ENCODE measurements at places on chromosomes 4 and X. TPM values are rescaled to one million over a fixed set of nuclear protein-coding genes. Genes with fewer than 3 reads are reported as not detected.

GRCh38 chrX:70826715-70827114 lies 81.8 kb downstream of the TEX11 start:
- peak; percentile 17 for DNase-seq

The DDX53 gene
- total RNA-seq, result not detected

- no peak for DNase-seq
Observed at GRCh38 chr4:106565727-106566126, 197.1 kb upstream of the GIMD1 start.

- DNase-seq, result peak; percentile 24
Observed at GRCh38 chr4:105666693-105667092, 41.8 kb downstream of the INTS12 start.

The CT47B1 gene
- total RNA-seq, result not detected

The RTL3 gene
- 1.4 TPM for total RNA-seq

GRCh38 chr4:20028645-20029044 lies 223.1 kb upstream of the SLIT2 start:
- peak; percentile 25 for DNase-seq

The RCHY1 gene
- 20.5 TPM for total RNA-seq

DNA sequence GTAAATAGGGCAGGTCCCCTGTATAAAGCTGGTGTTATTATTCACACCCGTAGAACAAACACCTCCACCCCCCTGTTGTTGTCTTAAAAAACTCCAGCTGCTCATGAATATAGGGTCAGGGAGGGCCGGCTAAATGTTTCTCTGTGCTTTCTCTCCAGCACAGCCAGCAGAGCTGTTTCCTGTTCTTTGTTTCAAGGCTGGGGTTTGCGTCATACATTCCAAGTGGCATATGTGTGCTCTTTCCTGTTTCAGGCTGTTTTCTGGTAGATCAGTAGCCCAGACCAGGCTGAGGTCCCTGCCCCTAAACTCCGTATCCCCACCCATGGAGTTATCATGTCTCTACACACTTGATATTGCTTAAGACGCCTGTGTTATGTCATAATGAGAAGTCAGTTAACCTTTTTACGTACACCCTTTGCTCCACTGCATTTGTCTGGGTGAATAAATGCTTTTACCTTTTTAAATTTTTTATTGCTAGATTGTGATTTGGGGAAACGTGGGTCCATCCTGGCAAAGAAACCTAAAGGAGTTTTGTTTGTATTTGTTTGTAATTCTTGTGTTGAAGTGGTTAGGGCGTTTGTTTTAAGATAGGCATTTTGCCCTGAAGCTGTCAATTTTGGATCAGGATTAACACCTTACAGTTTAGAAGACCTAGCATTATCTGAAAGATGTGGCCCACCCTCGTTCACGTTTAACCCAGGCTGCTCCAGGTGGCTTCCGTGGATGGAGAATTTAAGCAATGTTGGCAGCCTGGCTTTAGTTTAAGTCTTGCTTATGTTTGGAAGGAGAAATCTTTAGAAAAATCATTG lies 3.3 kb downstream of the KLF3 start:
- peak; percentile 91 for DNase-seq

The AFF2 gene
- 1.7 TPM for total RNA-seq

DNA sequence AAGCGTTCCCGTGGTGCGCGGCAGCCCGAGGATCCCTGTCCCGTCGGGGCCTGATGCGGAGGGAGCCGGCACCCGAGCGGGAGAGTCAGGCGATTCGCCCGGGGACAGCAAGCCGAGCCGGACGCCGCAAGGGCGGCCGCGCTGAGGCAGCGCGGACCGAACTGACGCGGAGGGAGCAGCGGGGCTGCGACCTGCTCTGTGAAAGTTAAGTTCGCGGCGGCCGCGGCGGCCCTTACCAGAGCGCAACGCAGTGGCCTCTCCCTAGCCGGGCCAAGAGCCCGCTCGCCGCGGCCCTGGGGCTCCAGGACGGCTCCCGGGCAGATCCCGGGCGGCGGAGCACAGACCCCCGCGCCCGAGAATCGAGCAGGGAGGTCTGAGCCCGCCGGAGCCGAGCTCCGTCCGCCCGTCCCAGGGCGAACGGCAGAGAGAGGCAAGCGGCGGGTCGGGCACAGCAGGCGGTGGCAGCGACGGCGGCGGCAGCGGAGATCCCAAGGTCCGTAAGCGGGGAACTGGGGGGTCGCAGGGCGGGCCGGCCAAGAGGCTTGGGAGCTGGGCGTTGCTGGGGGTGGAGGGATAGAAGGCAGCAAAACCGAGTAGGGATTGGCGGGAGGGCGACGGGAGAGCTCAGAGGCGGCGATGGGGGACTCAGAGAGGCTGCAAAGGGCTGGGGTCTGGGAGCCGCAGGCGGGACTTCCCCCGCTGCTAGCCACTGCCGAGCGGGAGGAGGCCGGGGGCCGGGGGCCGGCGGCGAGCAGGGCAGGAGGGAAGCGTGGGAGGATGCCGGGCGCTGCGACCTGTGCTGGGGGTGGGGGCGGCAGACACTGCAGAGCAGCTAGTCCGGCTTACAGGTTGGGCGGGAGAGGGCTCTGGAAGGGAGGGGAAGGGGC lies 1.0 kb downstream of the GPR50 start:
- DNase-seq, result no peak

DNA sequence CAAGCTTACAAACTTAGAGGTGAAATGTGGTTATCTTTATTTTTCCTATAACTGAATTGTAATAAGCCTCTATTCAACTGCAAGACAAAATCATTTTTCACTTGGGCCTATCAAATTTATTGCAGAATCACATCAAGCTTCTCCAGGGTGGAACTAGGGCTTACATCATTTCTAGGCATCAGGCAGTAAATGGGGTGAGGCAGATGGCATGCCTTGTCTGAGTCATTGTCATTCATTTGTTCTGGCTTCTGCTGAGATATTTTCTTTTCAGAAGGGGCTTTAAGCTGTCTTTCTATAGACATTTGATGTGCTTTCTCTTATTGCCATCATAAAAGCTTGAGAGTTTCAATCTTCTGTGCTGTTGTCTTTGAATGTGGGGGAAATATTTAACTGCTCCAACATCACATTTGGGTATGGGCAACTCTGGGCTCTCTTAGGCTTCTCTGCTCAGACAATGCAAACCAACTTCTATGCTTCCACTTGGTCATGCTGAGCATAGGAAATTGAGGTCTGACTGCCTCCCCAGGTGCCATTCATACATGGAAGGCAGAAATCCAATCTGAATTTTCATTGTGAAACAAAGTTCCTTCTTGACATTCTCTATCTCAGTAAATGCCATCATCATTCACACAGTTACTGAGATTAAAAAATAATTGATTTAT lies 225.8 kb upstream of the GIMD1 start:
- DNase-seq, result no peak

DNA sequence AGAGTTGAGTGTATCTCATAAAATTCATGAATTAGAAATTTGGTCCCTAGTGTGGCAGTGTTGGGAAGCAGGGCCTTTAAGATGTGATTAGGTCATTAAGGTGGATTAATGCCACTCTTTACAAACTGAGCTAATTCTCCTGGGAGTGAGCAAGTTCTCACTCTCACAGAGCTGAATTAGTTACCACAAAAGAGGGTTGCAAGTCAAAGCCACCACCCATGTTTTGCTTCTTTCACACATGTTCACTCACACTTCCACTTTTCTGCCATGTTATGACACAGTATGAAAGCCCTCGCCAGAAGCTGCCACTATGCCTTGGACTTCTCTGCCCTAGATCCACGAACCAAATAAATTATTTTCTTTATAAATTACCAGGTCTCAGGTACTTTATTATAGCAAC lies 332.1 kb downstream of the ARAP2 start:
- no peak for DNase-seq

DNA sequence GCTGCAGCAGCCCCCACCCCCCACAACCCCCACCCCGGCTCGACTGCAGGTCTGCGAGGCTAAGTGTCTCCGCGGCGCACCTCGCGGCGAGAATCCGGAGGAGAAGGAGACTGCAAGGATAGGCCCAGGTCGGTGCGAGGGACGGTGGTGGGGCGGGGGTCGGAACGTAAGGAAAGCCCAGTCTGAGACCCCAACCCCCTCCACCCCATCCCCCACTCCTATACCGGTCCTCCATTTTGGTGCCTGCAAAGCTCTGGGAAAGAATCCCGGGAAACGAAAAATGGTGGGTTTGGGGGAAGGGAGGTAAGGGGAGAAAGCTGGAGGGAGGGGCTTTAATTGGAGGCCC lies 614 bp downstream of the BEX3 start:
- DNase-seq, result peak; percentile 9

- DNase-seq, result no peak
Observed at GRCh38 chrX:125710403-125711062, 390.9 kb downstream of the TEX13C start.

GRCh38 chr4:59695355-59696053 lies 1504.6 kb upstream of the ADGRL3 start:
- no peak for DNase-seq

DNA sequence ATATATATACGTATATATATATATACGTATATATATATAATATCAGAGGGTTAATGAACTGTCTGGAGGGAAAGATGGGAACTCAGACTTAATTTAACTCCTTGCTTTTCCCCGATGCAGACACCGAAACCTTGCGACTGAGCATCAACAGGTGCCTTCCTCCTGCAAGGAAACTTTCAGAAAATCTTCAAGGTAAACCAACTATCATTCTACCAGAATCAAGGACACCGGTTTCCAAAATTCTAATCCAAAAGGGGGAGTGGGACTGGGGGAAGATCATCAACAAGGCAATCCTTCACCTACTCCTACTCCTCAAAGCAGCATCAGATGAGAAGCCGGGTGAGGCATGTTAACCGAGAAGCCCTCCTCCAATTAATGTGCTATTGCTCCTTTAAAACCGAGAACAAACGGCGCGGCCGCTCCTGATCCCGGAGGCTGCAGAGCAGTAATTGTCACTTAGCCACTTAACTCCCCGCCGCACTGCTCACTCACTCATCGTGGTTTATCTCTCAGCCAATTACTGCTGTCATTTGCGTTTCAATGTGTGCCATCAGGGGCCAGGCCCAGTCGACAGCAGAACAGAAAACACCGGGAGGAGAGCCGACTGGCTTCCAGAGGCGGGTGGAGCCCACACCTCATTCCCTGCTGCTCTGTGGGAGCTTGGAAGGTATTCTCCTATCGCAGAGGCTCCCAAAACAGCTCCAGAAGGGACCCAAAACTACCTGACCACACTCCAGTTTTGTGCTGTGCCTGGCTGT lies 61.7 kb downstream of the MAML3 start:
- DNase-seq, result peak; percentile 74

The CSN1S1 gene
- total RNA-seq, result not detected

- DNase-seq, result no peak
Observed at GRCh38 chr4:147793569-147794313, 61.9 kb downstream of the ARHGAP10 start.

DNA sequence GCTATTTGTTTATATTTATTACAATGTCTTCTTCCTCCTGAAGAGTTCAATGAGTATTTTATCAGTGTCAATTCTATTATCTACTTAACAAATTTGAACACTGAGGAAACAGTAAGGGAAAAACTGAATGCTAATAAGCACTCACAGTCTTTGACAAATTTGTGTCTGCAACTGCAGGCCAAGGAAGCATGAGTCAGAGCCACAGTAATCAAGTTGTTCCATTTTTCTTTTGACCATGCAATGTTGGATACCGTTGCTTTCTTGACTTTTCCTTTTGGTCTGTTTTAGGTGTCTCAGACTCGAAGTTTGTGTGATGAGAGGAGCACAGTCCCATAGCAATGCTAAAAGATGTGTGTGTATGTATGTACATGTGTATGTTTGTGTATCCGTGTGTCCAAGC lies 359.6 kb downstream of the IL1RAPL1 start:
- no peak for DNase-seq

GRCh38 chr4:173493041-173493440 lies 37.0 kb downstream of the HAND2 start:
- no peak for DNase-seq

DNA sequence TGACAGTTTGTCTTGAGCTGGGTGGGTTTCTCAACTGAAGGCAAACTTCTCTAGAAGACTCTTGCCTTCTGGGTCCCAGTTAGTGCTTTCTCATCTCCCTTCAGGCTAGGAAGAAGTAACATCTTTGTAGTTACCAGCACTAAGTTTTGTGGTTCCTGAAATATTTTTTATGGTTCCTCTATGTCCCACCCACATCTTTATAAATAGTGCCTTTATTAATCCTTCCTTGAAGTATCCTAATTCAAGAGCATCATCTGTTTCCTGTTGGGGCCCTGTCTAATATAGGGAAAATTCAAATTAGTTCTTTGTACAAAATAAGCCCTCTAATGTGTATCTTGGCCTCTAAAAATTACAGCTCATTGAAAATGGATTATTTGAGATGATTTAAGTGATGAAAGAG lies 147.4 kb upstream of the MAOA start:
- no peak for DNase-seq

DNA sequence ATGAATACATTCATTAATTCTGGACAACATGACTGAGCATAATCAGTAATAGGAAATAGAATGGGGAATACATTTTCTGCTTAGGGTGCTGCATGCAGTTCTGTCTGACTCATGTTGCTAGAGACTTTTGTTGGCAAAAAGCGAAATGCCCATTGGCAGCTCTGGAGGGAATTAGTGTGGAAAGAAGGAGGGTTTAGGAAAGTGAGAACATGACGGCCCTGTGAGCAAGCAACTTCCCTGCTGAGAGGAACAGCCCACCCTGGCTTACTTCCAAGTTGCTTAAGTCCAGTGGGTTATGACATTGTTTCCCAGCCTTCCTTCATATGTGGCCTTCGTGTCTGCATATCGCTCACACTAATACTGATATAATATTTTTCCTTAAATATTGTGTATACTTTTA lies 13.8 kb downstream of the MAD2L1 start:
- peak; percentile 76 for DNase-seq

DNA sequence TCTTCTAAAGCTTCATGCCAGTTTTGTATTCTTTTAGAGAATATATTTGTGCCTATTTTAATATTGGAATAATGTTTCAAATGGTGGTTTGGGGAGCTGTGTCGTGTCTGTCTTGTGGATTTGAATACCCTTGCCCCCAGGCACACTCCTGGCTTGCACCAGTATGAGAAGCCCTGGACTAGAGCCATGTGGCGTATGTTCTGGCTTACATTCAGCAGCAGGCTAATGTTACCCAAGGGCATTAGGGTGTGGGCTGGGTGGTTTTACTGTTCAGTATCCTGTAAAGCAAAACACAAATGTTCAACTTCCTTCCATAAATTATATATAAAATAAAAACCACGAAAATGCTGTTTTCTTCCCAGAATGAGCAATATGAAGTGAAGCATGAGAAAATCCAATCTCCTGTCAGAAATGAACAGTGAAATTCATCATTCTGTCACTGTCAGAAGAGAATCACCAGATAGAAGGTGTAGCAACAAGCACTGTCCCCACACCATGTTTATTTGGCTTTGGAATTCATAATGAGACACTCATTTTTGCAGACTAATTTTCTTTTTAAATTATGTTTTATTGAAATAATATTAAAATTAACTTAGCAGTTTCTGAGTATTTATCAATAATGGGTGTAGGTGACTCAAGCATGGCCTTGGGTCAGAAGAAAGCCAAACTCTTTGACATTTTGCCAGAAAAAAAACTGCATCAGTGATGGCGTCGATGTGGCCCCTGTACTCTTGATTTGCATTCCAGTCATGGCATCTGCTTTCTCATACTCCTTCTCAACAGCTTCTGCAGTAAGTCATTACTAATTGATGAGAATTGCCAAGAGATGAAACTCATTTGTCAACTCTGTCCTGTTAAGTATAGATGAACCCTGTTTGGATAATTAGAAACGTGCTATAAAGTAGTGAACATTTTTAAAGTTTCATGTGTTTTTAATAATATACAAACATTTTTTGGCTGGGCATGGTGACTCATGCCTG lies 43.8 kb downstream of the WWC2 start:
- peak; percentile 94 for DNase-seq
